ENCODE measurements at places on chromosomes 1 and 21. TPM values are rescaled to one million over a fixed set of nuclear protein-coding genes. Genes with fewer than 3 reads are reported as not detected.

Gene NBPF6
- total RNA-seq, result 0.22 TPM

GRCh38 chr1:239493811-239494414 lies 107.5 kb downstream of the CHRM3 start:
- no peak overlapping the region for H3K27ac ChIP-seq
- no peak overlapping the region for H3K4me3 ChIP-seq
- no peak for DNase-seq
- H3K36me3 ChIP-seq, result peaks cover 6% of the 10 kb centered on the region
- peaks cover 27% of the 10 kb centered on the region for H3K27me3 ChIP-seq

GRCh38 chr1:102365071-102365470 lies 368.3 kb upstream of the OLFM3 start:
- H3K4me3 ChIP-seq, result no peak overlapping the region
- H3K36me3 ChIP-seq, result peaks cover 6% of the 10 kb centered on the region
- DNase-seq, result no peak
- H3K4me1 ChIP-seq, result no peaks in the 10 kb centered on the region
- no peak overlapping the region for H3K27ac ChIP-seq

Gene FLG
- not detected for total RNA-seq

- DNase-seq, result no peak
- H3K4me1 ChIP-seq, result no peaks in the 10 kb centered on the region
- no peaks in the 10 kb centered on the region for H3K36me3 ChIP-seq
- no peak overlapping the region for H3K4me3 ChIP-seq
- no peak overlapping the region for H3K27ac ChIP-seq
Measured at GRCh38 chr1:84800090-84801073, 92.6 kb downstream of the LPAR3 start.

Gene PRCC
- 86.2 TPM for total RNA-seq

DNA sequence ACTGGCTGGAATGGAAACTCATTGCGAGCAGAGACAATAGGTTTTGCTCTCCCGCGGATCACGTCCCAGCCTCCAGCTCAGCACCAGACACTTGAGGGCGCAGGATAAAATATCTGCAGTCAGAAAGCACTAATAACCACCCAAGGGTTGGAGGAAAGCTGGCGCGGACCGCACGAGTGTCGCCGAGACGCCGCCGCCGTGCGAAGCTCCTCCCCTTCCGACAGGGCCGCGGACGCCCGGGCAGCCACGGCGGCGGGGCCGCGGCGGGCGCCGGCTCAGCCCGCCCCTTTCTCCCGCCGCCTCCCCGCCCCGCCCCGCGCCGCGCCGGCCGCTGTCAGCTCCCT lies at the start of gene CMPK1:
Gene CMPK1 (plus strand): TSS at position 213 of the 344 bp plus-strand sequence. CDS start 156 bp downstream, outside the sequence.
- no peaks in the 10 kb centered on the region for H3K36me3 ChIP-seq
- peak; percentile 83 for DNase-seq
- H3K27ac ChIP-seq, result no peak within 1 kb of the TSS
- H3K4me1 ChIP-seq, result peaks cover 30% of the 10 kb centered on the region
- H3K4me3 ChIP-seq, result no peak within 1 kb of the TSS

GRCh38 chr1:165114022-165114888 lies 242.3 kb downstream of the LMX1A start:
- no peaks in the 10 kb centered on the region for H3K36me3 ChIP-seq
- no peak for DNase-seq
- no peak overlapping the region for H3K27ac ChIP-seq
- no peaks in the 10 kb centered on the region for H3K4me1 ChIP-seq
- H3K4me3 ChIP-seq, result no peak overlapping the region

DNA sequence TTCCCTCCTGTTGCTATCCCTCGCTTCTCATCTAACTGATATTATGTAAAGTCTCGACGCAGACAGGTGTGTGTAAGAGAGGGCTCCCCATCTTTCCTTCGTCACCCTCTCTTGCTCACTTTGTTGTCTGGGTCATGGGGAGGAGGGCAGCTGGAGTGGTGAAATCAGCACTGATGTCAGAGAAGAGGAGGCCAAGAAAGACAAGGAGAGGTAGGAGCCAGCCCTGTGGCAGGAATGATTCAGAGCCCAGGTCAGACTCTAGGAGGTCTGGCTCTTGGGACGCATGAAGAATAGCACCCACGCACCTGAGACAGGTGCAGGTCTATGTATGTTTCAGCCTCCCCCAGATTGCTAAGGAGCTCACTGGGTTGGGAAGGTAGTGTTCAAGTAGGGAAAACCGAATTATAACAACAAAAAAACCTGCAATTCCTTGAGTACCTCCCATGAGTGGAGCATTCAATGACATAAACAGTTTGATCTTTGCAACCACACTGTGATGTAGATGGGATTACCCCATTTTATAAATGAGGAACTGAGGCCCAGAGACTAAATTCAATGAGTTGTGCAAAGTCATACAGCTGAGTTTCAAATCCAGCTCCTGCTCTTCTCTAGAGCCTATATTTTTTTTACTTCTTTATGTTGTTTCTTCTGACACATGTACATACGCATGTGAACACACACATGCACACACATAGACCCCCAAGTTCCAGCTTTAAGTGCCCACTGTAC lies 10.4 kb downstream of the NUAK2 start:
- H3K27me3 ChIP-seq, result no peaks in the 10 kb centered on the region
- no peaks in the 10 kb centered on the region for H3K36me3 ChIP-seq
- H3K4me1 ChIP-seq, result peaks cover 47% of the 10 kb centered on the region
- no peak for DNase-seq
- no peak overlapping the region for H3K27ac ChIP-seq
- peak overlapping the region; percentile 6 for H3K4me3 ChIP-seq

Gene AMIGO1
- total RNA-seq, result 0.90 TPM

- H3K36me3 ChIP-seq, result no peaks in the 10 kb centered on the region
- peaks cover 9% of the 10 kb centered on the region for H3K27me3 ChIP-seq
- H3K4me3 ChIP-seq, result no peak overlapping the region
- H3K4me1 ChIP-seq, result no peaks in the 10 kb centered on the region
Measured at GRCh38 chr21:36732761-36733160, 33.8 kb downstream of the SIM2 start.

Gene ZNF687
- 31.2 TPM for total RNA-seq

Gene FAM131C
- not detected for total RNA-seq
